Esophagus muscularis mucosa (tissue), 4 donors: ENCODE measurements at places on chromosomes 4 and X.

DNA sequence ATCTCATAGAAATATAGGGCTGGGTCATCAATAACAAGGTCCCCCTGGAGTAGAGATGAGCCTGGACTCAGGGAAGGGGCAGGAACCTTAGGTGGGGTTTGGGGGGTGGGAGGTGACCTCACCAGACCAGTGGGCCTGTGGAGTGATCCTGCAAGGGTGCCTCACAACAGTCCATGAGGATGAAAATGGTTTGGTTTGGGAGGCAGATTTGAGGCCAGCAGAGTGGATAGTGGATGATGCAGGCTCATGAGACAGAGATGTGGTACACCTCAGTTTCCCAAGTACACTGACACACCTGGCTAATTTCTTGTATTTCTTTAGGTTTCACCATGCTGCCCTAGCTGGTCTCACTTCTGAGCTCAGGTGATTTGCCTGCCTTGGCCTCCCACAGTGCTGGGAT lies 18.1 kb upstream of the TRIM60 start:
- DNase-seq = no peak

- no peak for DNase-seq
Observed at GRCh38 chr4:101178731-101179130, 168.6 kb downstream of the PPP3CA start.

GRCh38 chr4:114273238-114273637 lies 293.8 kb upstream of the ARSJ start:
- no peak for DNase-seq

DNA sequence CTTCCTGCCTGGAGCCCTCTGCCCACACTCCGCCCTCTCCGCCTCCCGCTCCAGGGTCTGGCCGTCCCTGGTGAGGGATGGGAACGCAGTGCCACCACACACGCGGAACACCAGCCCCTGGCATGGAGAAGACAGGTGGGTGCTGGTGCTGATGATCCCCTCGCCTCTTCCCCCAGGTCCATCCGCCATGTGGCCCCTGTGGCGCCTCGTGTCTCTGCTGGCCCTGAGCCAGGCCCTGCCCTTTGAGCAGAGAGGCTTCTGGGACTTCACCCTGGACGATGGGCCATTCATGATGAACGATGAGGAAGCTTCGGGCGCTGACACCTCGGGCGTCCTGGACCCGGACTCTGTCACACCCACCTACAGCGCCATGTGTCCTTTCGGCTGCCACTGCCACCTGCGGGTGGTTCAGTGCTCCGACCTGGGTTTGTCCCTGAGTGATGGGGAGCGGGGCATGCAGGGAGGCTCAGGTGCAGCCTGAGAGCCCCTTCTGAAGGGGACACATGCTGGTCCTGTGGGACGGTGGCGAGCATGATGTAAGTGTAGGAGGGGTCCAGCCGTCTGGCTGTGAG lies 9.8 kb downstream of the BGN start:
- no peak for DNase-seq
